HuH-7.5 (cell line): ENCODE measurements at places on chromosomes 5 and 9.

DNA sequence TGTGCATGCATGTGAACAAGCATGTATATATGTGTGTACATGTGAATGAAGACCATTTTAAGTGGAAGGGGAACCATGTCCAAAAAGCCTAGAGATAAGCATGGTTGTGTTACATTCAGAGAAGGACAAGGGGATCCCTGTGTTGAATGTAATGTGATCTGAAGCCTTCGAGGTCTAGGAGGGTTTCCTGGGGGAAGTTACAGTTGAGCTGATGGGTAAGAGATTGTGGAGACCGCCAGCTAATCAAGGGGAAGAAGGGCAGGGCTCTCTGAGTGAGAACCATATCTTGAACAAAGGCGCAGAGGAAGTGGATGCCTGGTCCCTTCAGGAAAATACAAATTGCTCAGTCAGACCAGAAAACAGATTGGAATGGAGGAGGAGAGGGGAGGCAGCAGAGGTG lies 45.5 kb upstream of the TNFSF15 start:
- no peak for DNase-seq

- DNase-seq = no peak
Measured at GRCh38 chr9:123287639-123288038, 19.3 kb upstream of the STRBP start.

DNA sequence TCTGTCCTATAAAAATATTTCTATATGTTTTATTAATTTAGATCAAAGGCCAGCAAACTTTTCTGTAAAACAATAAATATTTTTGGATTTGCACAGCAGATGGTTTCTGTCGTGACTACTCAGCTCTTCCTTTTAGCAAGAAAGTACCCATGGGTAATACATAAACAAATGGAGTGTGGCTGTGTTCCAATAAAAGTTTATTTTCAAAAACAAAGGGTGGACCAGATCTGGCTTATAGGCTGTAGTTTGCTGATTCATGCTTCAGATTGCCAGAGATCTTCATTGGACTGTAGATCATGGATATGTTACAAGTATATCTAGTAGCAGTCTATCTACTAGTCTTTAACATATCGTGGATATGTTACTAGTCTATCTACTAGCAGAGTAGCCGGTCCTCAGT lies 590.5 kb downstream of the CSNK1G3 start:
- DNase-seq = no peak

DNA sequence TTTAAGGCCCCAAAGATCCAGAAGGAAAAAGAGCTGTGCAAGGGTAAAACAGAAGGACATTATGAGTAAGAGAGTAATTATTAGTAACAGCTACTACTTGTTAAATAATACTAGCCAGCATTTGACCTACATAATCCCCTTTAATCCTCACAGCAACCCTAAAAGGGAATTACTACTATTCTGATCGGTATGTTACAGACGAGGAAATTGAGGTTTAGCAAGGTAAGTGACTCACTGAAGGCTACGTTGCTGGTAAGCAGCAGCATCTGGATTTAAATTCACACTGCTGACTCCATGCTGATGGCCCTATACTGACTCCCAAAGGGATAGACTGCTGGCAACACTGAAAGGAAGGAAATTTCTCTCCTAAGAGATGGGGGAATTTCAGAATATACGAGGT lies 3.7 kb upstream of the FSD1L start:
- DNase-seq = no peak

- no peak for DNase-seq
Measured at GRCh38 chr5:9438596-9439354, 107.1 kb downstream of the SEMA5A start.

- no peak for DNase-seq
Measured at GRCh38 chr9:134422301-134423090, 96.2 kb downstream of the RXRA start.

- no peak for DNase-seq
Measured at GRCh38 chr9:108842610-108843295, 13.0 kb downstream of the ACTL7B start.

GRCh38 chr9:127209220-127209619 lies 55.4 kb upstream of the GARNL3 start:
- no peak for DNase-seq

- no peak for DNase-seq
Measured at GRCh38 chr5:151414536-151414935, 32.9 kb upstream of the SLC36A1 start.

DNA sequence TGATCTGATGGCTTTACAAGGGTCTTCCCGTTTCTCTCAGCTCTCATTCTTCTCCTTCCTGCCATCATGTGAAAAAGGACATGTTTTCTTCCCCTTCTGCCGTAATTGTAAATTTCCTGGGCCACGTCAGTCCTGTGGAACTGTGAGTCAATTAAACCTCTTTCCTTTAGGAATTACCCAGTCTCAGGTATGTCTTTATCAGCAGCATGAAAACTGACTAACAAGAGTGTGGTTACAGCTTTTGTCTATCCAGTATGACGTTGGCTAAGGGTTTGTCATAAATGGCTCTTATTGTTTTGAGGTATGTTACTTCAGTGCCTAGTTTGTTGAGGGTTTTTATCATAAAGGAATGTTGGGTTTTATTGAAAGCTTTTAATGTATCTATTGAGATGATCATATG lies 501.6 kb downstream of the CAAP1 start:
- DNase-seq = no peak

- DNase-seq = no peak
Measured at GRCh38 chr9:88383176-88383575, 5.1 kb upstream of the SPIN1 start.

DNA sequence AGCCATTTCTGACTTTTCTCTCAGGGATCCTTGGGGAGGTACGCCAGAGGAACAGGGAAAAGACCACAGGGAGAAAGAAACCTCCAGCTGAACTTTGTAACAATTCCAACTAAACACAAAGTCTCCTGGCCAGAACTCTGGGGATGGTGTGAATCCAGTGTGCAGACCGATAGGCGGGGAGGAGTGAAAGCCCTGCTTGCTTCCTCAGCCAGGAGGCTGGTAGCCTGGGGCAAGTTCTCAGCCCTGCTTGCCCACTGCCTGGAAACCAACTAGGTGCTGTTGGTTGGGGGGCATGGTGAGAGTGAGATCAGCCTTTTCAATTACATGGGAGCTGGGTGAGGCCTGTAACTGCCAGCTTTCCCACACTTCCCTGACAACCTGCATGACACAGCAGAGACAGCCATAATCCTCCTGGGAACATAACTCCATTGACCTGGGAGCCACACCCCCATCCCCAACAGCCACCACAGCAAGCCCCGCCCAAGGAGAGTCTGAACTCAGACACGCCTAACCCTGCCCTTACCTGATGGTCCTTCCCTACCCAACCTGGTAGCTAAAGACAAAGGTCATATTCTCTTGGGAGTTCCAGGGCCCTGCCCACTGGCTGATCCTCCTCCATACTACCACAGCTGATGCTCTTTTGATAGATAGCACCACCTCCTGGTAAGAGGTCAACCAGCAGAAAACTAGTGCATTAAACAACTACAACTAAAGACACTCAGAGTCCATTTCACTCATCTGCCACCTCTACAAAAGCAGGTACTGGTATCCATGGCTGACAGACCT lies 100.1 kb upstream of the TNFAIP8 start:
- no peak for DNase-seq

GRCh38 chr5:168608386-168608785 lies 29.2 kb upstream of the PANK3 start:
- no peak for DNase-seq

DNA sequence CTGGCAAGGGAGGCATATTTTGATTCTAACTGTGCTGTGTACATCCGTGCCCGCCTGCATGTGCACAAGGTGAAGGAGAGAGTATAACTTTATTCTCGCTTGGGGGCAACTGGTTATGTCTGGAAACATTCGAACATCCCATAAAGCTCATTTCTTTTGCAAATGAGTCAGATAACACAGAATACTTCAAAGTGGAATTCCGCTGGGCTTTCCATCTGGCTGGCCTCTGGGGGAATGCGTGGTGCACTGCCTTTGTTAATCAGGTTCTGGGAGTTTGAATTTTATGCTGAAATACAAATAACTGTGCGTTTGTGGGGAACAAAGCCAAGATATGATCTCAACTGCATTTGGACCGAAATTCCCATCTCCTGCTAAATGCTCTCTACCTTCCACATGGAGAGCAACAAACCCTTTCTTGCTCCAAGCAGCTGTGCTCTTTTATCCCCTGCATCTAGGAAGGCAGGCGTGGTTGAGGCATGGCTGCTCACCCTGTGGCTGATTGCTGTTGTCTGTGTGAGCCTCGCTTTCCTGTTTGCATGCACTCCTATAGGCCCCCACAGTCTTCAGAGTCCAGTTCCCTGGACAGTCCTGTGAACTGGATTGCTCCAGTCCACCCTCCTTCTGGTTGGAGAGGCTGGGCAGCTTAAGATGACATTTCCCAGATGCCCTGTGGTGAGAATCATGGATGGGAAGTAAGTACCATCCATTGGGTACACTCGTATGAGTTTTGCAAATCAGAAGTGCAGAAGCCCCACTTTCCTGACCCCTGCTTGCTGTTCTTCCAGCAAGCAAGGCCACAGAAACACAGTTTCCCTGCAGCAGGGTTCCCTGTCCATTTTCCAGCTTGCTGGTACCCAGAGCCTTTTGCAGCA lies 82.9 kb upstream of the ALDH1B1 start:
- DNase-seq = no peak

GRCh38 chr9:121326130-121326838 lies 43.8 kb downstream of the STOM start:
- DNase-seq = no peak

DNA sequence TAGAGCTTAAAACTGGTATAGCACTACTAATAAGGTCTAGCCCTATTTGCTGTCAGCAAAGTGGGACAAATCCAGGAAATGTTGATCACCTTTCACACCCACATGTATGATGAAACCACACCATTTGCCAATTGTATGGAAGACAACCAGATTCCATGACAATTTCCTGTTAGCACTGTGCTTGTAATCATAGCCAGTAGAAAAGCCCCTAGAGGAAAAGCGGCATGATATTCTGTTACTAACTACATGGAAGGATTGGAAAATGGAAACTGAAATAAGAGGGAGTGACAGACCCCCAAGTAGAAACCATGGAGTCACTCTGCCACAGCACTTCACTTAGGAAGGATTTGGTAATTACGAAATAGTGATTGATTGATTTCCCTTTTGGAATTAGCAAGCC lies 923 bp downstream of the SPATA6L start:
- no peak for DNase-seq

GRCh38 chr9:81150016-81150625 lies 539.2 kb downstream of the TLE1 start:
- no peak for DNase-seq

DNA sequence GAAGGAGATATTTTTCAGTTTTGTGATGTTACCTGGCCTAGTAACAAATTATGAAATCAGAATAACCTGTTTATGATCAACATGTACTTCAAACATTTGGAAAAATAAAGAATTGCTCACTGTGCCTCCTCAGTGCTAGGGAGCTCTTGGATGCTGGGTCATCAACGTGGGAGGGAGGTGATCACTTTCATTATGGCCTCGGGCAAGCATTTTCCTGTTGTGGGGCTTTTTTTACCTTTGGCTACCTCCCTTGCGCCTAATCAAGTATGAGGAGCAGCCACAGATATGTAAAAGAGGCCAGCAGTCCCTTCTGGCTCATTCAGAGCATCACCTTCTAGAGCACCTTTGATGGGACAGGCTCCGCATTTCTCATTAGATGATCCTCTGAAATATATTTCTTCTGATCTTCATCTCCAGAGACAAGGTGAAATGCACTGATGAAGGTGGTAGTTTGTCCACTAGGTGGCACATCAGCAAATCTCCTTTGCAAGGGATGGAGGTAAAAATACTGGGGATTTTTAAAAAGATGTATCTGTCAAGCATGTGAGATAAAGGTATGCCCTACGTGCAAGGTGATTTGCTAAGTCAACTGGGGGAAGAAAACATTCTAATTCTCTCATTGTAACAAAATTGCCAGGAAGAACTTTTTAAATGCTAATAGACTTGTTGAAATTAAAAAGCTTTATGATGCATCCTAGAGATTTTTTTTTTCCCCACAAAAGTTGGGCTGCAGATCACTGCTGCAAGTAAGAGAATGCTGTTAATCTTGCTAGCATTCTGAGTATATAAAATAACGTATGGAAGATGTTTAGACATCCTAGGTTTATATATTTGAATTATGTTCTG lies 218.2 kb downstream of the MAST4 start:
- DNase-seq = peak; percentile 41

DNA sequence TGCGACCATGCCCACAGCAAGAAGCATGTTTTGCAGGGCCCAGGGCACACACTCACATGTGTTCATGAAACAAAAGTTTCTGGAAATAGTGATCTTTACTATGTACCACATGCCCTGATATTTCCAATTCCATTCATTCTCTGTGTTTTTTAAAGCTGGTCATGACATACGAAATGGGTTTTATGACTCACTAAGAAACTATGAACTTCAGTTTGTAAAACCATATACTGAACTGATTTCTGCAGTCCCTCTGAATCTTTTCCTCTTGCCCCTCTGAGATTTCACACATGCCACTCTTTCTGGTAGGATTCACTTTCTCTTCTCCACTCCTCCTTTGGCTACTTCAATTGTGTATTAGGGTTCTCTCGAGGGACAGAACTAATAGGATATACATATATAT lies 416.1 kb upstream of the TRPC7 start:
- DNase-seq = no peak

DNA sequence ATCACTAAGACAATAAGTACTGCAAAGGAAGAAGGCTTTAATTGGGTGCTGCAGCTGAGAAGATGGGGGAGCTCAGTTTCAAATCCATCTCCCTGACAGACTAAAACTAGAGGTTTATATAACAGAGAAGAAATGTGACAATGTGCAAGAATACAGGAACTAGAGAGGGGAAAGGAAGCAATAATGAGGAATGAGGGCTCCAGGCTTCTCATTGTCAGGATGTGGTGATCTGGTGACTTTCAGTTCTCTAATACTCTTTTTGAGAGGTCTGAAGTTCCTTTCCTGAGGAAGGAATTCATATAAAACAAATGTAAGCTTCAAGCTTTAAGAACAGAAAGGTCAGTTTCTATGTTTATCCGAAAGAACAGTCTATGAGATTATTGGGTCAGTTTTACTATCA lies 42.5 kb upstream of the SPATA31E1 start:
- no peak for DNase-seq

DNA sequence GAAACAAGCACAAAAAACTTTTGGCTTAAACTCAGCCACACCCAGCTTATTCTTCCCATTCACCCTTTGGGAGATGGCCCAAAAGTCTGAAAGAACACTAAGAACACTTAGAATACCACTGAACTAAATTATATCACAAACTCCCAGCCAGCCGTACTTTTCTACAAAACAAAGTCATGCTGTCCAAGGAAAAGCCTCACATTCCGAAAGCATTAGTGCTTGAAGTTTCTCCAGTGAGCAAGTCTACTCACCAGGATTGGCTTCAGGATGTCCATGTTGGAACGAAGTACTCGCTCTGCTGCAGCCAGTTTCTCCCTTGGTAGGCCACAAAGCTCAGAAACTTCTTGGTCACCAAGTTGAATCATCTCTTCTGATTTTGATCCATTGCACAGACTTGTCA lies 69.7 kb downstream of the ABCA1 start:
- DNase-seq = no peak

GRCh38 chr5:176362233-176362490 lies 598 bp upstream of the KIAA1191 start:
- DNase-seq = no peak

- DNase-seq = no peak
Measured at GRCh38 chr5:124371111-124371706, 375.2 kb downstream of the ZNF608 start.
